Stimulated activated naive CD8-positive, alpha-beta T cell treated with anti-CD3 and anti-CD28 coated beads, Interleukin-15, Interleukin-2, amounts not matched to agents 100 U/mL and 50 U/mL, for 24 hours (primary cell): ENCODE measurements at places on chromosomes 4 and X.

DNA sequence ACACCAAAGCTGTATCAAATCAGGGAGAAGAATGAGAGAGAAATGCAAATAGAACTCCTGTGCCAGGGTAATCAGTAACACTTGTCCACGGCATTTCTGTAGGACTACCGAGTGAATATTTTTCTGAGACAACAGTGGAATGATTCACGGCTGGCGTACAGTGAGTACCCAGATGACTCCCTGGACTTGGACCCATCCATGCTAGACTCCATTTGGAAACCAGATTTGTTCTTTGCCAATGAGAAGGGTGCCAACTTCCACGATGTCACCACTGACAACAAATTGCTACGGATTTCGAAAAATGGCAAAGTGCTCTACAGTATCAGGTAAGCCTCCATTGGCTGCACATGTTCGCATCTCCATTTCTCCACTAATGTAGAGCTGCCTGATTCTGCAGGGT, 51.7 kb downstream of the GLRA2 start:
- no peak for DNase-seq

GRCh38 chr4:144514736-144515135, 131.2 kb upstream of the HHIP start:
- DNase-seq, result no peak

DNA sequence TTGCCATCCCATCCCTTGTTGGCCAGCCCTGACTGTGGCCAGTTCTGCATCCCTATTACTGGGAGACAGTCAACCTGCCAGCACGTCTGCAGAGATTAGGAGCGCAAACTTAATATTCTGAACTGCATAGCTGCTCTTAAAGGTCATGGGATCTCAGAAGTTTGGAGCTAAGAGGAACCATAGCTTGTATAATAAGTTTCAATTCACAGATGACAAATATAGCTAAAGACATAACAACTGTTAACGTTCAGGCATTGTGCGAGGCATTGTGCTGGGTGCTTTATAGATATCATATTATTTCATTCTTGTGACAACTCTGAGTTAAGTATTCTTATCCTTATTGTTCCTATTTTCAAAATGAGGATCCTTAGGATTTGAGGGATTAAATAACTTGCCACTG, 3.7 kb downstream of the SCARB2 start:
- no peak for DNase-seq

DNA sequence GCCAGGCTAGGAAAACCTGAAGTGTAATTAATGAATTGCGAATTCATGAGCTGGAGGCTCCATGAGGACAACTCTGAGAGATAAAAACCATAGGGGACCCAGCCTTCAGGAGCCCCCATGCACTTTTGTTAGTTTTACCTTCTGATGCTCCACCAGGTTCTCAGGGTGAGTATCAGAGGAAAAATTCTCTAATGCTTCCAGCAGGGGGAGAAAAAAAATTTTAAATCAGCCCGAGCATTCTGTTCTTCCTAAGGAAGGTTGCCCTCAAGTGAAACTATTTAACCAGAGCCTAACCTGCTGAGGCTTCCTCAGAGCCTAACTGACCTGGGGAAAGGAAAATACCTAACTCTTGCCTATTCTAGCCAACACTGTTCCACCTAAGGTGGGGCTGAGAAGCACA, 552.6 kb downstream of the PPARGC1A start:
- DNase-seq, result no peak

- no peak for DNase-seq
Observed at GRCh38 chrX:131227608-131228007, 61.5 kb downstream of the IGSF1 start.

DNA sequence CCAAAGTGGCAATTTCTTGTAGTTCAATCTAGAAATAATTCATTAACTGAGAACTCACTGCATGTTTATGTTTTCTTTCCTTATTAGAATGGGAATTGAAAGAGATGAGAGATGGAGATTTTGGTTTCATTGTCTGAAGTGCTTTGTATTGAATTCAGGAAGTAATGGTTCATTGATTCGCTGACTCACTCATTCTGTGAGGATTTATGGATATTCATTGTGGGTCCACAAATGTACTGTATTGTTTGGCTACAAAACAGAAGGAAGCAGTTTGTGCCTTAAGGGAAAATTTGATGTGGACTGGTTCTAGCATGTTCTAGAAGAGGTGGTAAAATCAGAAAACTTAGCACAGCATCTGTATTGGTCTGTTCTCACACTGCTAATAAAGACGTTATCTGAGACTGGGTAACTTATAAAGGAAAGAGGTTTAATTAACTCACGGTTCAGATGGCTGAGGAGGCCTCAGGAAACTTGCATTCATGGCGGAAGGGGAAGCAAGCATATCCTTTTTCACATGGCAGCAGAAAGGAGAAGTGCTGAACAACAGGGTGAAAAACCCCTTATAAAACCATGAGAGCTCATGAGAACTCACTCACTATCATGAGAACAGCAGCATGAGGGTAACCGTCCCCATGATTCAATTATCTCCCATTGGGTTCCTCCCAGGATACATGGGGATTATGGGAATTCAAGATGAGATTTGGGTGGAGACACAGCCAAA, 132.3 kb upstream of the VCX3A start:
- DNase-seq, result no peak

DNA sequence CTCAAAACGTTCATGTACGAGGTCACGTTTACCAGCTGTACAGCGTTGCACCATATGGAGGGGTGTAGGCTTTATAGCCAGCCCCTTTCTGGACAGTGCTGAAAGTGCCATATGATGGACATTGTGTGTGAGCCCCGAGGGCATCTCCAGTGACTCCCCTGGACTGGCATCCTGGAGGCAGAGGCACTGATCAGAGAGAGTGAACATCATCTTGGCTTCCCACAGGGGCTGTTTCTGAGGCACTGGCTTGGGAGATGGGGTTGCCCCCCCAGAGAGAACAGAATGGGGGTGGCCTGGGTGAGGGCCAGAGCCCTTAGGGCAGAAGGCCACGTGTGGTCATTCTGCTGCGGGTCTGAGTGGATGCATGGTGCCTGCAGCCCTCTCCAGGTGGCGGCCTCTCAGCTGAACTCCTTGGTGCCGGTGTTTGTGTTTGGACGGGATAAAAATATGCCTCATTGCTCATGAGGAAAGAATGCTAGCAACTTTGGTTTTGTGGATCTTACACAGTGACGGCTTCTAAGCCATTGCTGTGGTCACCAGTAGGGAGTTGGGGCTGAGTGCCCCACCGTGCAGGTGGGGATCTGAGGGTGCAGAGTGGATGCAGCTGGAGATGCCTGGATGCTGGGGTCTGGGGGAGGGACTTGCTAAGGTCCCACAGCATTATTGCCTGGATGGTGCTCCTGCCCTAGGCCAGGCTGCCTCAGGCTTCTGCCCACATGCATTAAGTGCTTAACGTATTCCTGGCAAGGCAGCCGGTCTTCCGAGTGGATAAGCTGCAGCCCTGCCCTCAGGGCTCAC, 3.4 kb downstream of the WFS1 start:
- no peak for DNase-seq

DNA sequence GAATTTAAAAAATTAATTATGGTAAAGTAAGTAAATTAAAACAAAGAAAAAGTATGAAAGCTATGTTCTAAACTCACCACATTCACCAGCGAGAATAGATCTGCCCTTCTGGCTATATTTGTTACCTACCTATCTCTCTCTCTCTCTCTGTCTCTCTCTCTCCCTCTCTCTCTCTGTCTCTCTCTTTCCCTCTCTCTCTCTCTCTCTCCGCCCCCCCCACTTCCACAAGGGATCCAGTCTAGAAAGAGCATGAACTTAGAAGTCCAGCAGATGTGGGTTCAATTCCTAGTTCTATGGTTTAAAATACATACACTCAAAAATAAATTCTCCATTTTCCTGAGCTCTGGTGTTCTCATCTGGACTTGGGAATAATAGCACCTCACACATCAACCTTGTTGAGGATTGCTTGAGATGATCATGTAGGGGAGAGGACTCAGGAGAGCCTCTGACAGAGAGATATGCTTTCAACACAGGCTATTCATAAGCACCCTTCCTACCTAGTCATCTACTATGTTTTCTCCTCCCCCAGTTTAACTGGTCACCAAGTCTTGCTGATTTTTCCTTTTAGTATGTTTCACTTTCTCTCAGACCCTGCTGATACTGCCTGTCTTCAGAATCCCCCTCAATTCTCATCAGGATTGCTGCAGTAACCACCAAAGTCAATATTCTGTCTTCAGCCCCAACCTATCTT, 64.7 kb downstream of the SLC7A11 start:
- DNase-seq, result no peak

GRCh38 chr4:164087733-164088132, 593.2 kb downstream of the TMA16 start:
- DNase-seq, result no peak

- no peak for DNase-seq
Observed at GRCh38 chrX:142483965-142484364, 278.9 kb upstream of the MAGEC2 start.

GRCh38 chr4:26131711-26132110, 189.1 kb upstream of the RBPJ start:
- peak; percentile 57 for DNase-seq

- DNase-seq, result peak; percentile 54
Observed at GRCh38 chr4:153573881-153574802, 108.0 kb downstream of the TMEM131L start.

DNA sequence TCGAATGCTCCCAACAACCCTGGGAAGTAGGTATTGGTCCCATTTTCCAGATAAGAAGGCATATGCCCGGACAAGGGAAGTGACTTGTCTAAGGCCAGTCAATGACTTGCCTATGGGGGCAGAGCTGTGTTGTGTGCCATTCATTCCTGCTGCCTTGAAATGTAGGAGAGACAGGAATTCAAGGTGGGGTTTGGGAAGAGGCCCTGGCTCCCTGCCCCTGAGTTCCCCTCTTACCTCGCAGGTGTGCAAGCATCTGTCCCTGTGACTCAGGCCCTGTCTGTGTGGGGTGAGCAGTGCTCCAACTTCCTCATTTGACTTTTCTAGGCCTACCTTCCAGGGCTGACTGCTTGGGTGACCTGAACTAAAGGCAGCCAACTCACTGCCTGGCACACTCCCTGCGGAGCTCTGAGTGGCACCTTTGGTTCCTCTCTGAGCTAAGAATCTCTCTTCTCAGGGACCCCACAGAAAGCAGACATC, 5.1 kb downstream of the EFNB1 start:
- DNase-seq, result no peak

DNA sequence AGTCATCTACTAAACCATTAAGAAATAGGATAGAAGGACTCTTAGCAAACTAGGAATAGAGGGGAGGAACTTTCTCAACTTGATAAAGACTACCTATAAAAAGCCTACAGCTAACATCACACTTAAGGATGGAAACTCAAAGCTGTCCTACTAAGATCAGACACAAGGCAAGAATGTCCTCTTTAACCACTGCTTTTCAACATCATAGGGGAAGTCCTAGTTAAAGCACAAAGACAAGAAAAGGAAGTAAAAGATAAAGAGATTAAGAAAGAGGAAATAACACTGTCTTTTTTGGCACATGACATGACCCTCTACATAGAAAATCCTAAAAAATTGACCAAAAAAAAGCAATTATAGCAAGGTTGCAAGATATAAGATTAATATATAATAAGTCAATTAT, 136.6 kb downstream of the FBXW7 start:
- no peak for DNase-seq

DNA sequence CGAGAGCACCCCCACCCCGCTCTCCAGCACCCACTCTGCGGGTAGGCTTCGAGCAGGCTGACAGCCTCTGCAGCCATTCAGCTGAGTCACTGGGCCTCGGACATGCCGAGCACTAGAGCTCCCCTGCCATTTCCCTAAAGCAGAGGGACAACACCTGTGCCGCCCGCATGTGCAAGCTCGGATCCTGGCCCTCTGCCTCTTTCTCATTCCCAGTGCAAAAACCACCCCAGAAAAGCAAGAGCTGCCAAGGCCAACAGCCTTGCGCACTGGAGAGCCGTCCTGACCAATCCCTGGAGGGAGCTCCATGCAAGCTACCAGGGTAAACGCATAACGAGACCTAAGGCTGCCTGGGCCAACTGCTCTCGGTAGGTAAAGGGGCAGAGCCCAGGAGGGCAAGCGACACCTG, 5.3 kb downstream of the HCFC1 start:
- no peak for DNase-seq

DNA sequence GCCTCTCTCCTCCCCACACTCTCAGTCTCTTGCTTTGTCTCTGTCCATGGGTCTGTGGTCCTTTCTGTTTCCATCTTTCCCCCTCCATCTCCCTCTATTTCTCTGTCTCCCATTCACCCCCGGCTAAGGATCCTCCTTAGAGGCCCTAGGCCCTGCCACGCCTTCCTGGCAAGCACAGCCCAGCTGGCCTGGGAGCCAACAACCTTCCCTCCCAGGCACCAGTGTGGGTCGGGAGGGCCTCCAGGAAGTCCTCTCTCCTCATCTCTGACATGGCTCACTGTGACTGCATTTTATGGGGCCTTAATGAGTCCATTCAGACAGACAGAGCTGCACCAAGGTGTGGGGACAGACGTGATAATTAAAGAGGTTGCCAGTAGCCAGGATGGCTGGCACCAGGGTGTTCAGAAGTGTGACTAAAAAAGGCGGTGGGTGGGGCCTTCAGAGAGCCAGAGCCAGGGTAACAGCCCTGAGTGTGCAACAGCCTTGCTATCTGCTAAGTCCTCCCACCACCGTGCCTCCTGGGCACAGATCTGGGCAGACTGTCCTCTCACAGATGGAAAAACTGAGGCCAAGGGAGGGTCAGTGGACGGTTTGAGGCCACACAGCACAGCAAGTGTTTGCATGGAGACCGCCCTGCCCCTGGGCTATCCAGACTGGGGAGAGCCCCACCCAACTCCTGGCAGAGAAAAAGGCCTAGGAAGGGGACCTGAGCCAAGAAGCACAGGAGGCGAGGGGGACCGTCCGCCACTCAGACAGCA, 31.5 kb downstream of the BLOC1S4 start:
- no peak for DNase-seq

DNA sequence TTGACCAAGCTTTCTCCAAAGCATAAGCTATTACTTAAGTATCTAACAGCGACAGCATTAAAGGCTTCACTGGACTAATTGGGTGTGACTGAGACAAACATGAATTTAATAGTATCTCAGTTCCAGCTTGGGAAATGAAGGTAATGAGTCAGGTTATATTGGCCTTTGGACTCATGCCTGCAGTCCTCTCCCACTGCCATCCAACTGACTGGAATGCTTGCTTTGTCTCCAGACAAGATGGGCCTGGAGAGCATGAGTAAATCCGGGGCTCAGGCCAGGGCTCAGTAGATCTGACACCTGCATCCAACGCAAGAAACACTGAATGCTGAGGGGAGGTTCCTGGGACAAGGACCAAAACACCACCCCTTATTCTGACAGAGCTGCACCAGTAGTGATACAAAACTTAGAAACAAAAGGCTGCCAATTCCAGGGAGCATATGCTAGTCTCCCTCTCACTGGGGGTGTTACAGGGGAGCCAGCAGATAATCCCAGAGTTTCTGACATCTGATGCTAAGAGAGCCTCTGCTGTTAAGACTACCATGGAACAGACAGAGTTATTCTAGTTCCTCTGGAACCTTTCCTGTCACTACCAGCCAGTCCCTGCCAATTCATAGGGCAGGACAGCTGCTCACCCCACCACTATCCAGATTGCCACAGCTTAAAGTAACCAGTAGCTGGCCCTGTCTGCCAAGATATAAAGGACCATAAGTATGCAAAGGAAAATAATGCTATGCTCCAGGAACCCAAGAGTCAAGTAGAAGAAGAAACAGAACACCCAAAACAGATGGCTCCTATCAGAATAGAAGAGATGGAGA, 293.8 kb downstream of the IQCM start:
- no peak for DNase-seq
